Esophagus muscularis mucosa (tissue), 4 donors: ENCODE measurements at places on chromosomes 4 and X. TPM values are rescaled to one million over a fixed set of nuclear protein-coding genes. Genes with fewer than 3 reads are reported as not detected.

- H3K27me3 ChIP-seq, result no peaks in the 10 kb centered on the region
- H3K4me3 ChIP-seq, result no peak overlapping the region
- peaks cover 90% of the 10 kb centered on the region for H3K36me3 ChIP-seq
Measured at GRCh38 chr4:10098780-10099160, 17.8 kb downstream of the WDR1 start.

DNA sequence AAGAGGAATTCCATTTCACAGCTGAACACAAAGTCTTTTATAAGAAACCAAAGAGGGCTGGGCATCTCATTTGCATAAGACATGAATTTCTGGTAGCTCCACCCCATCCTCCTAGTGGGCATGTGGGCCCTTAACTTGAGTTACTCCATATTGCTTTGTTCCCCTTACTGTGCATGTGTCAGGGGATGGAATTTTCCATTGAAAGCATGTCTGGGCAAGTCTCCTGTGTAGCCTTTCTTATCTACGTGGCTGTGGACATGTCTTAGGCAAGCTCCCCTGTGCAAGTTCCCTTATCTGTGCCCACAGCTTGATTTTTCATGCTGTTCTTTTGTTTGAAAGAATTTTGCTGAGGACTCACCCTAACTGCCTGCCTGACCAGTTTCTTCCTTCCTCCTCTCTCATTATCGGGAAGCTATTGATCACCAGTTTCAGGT is 123.5 kb upstream of the JADE1 start:
- no peak overlapping the region for H3K4me3 ChIP-seq
- DNase-seq, result no peak
- H3K27ac ChIP-seq, result no peak overlapping the region

Gene PAGE5
- total RNA-seq, result not detected

DNA sequence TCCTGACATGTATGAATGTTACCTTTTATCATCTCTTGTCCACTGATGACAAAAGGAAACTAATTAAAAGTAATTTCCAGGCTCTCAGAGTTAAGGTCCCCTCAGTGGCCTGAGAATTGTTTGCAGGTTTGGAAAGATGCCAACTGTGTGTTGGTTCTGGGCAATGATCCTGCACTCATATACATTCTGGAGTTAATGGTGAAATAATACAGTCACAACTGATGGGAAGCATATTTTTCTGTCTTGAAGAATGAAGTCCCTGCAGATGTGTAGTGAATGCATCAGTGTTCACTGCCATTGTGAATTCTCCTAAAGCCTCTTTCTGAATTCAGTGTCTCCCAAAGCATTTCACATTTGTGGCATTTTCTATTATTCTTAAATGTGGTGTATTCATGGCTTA is 238.1 kb upstream of the PPP1R2C start:
- H3K27me3 ChIP-seq, result no peaks in the 10 kb centered on the region
- no peak overlapping the region for H3K27ac ChIP-seq
- H3K4me1 ChIP-seq, result no peaks in the 10 kb centered on the region
- DNase-seq, result no peak
- no peak overlapping the region for H3K4me3 ChIP-seq
- H3K36me3 ChIP-seq, result no peaks in the 10 kb centered on the region

DNA sequence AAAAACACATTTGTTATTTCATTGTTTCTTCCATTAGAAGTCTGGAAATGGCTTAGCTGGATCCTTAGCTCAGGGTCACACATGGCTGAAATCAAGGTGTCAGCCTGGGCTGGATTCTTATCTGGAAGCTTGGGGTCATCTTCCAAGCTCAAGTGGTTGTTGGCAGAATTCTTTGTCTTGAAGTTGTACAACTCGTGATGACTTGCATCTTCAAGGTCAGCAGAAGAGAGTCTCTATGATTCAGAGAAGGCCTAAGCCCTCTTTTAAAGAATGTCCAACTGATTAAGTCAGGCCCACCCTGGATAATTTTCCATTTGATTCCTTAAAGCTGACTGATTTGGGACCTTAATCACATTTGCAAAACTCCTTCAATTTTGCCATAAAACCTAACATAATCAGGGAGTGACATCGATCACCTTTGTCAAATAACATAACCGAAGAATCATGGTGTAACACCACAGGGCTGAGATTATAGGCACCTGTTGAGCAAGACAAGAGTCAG is 22.1 kb downstream of the TMSB4X start:
- no peaks in the 10 kb centered on the region for H3K36me3 ChIP-seq
- no peak overlapping the region for H3K27ac ChIP-seq
- H3K27me3 ChIP-seq, result no peaks in the 10 kb centered on the region

GRCh38 chr4:134883831-134884449 is 682.4 kb upstream of the PABPC4L start:
- H3K4me1 ChIP-seq, result no peaks in the 10 kb centered on the region
- no peaks in the 10 kb centered on the region for H3K27me3 ChIP-seq
- no peaks in the 10 kb centered on the region for H3K36me3 ChIP-seq
- H3K27ac ChIP-seq, result no peak overlapping the region
- H3K4me3 ChIP-seq, result no peak overlapping the region
- DNase-seq, result no peak

DNA sequence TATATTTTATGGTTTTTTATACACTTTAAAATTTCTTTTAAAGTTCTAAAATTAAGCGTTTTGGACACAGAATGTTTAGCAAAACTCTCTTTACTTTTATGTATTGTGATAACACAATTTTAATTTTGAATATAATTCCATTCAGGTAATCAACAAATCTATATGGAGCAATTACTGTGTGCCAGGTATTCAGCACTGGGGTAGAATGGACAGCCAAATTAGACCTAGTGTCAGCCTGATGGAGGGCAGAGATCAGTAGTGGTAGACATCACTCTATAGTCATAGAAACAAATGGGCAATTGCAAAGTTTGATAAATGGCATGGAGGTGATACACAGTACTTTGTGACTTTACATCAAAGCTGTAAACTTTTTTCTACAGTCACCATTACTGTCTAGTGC is 41.8 kb upstream of the UNC5C start:
- DNase-seq, result no peak
- no peaks in the 10 kb centered on the region for H3K4me1 ChIP-seq
- no peaks in the 10 kb centered on the region for H3K27me3 ChIP-seq
- no peak overlapping the region for H3K27ac ChIP-seq

Gene TMPRSS11B
- not detected for total RNA-seq

DNA sequence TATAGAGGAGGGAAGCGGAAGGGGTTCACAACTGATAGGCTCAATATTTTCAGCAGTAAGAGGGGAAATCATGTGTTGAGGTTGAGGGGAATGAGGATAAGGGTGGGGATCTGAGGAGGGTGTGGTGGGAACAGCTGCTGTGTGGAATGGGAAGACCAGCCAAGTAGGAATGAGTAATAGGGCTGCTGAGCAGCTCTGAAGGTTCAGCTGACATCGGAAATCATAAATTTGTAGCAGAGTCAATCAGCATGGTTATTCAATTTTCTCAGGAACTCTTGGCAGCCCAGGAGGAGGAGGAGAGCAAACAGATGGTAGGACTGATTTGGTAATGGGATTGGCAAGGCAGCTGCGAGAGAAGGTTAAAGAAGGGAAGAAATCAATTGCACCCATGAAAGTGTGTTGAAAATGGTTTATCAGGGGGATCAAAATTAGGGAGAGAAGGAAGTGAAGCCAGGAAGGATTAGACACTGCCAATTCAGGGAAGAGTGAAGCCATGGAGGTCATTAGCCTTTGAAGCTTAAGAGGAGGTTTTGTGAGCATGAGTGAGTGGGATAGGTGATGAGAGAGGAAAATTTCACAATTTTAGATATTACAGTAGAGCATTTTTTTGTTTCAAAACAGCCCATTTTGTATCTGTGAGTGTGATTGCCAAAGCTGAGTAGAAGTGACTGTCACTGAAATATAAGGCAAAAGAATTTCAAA is 82.6 kb downstream of the PCDH7 start:
- no peaks in the 10 kb centered on the region for H3K36me3 ChIP-seq
- no peaks in the 10 kb centered on the region for H3K27me3 ChIP-seq
- no peak overlapping the region for H3K27ac ChIP-seq
- no peak overlapping the region for H3K4me3 ChIP-seq
- DNase-seq, result no peak
- H3K4me1 ChIP-seq, result peaks cover 8% of the 10 kb centered on the region

- no peaks in the 10 kb centered on the region for H3K4me1 ChIP-seq
- no peaks in the 10 kb centered on the region for H3K36me3 ChIP-seq
- no peak for DNase-seq
Measured at GRCh38 chr4:126405369-126405982, 1090.7 kb downstream of the FAT4 start.

Gene NXF2B
- not detected for total RNA-seq

GRCh38 chrX:110133735-110134370 is 130.9 kb downstream of the TMEM164 start:
- no peaks in the 10 kb centered on the region for H3K36me3 ChIP-seq
- H3K27ac ChIP-seq, result no peak overlapping the region
- no peaks in the 10 kb centered on the region for H3K27me3 ChIP-seq
- H3K4me1 ChIP-seq, result no peaks in the 10 kb centered on the region
- no peak for DNase-seq

DNA sequence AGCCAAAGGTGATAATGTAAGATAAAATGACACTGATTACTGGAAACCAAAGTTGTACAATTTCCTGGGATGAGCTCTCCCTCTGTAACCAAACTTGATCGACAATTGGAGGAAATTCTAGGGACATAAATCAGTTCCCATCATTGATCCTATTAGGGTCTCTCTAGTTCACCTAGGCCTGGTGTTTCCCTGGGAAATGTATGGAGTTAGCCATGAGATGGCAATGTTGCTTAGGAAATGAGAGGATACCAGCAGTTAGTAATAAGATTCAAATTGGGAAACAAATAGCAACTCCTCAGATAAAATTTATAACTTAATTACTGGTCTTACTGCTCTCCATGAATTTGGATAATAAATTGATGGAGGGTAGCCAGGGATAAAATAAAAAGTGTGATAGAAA is 52.2 kb downstream of the SPATA18 start:
- no peaks in the 10 kb centered on the region for H3K36me3 ChIP-seq
- no peak overlapping the region for H3K27ac ChIP-seq
- H3K27me3 ChIP-seq, result no peaks in the 10 kb centered on the region
- DNase-seq, result no peak
- no peaks in the 10 kb centered on the region for H3K4me1 ChIP-seq

- H3K36me3 ChIP-seq, result no peaks in the 10 kb centered on the region
- DNase-seq, result no peak
- no peak overlapping the region for H3K27ac ChIP-seq
- H3K4me1 ChIP-seq, result no peaks in the 10 kb centered on the region
- no peaks in the 10 kb centered on the region for H3K27me3 ChIP-seq
Measured at GRCh38 chr4:55744369-55744768, 75.2 kb upstream of the EXOC1L start.

DNA sequence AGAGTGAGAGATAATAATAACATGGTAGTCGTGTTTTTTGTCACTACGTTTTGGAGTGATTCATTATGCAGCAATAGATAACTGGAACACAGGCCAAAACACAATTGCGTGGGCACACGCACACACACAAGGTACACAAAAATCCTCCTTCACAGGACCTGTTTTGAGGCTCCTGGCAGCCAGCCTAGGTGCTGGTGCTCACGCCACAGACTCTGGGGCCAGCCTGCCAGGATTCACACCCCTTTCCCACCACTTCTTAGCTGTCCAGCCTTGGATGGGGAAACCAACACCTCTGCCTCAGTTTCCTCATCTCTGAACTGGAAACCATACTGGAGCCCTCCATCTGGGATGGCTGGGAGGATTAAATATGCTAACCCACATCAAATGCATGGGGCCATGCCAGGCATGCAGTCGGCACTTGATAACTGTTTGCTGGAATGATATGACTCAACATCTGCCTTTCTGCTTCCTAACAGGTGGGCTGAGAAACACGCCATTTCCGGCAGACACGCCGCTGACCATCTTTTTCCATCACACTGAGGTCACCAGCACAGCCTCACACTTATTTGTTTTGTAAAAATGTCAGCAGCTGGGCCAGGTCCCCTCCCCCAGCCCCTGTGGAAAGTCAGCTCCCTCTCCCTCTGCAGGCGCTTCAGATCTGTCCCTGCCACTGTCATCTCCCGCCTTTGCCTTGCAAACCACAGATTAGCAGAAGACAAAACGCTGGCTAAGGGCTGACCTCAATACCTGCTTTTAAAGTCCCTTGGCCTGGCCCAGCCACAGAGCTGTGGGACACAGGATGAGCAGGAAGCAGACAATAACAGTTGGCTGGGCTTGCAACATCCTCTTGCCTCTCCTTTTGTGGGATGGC is 237.5 kb downstream of the BCOR start:
- H3K4me1 ChIP-seq, result peaks cover 9% of the 10 kb centered on the region
- H3K27ac ChIP-seq, result no peak overlapping the region
- H3K4me3 ChIP-seq, result no peak overlapping the region
- no peaks in the 10 kb centered on the region for H3K27me3 ChIP-seq
- no peak for DNase-seq
- H3K36me3 ChIP-seq, result no peaks in the 10 kb centered on the region

DNA sequence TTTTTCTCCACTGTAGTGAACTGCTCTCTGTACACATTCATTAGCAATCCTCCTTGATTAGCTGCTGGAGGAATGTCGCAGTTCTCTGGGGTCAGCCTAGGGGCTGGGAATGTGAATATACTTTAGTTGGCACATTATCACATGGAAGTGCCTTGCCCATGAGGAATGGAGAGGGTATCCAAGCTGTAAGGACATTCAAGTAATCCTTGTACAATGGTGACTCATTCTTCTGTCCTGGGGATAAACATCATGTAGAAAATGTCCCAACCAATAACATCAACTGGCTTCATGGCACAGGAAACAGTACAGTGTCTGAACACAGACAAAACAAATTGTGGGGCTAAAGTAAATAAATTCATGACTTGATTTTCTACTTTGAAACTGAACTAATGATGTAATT is 147.1 kb downstream of the GLRA2 start:
- H3K27me3 ChIP-seq, result no peaks in the 10 kb centered on the region
- no peaks in the 10 kb centered on the region for H3K4me1 ChIP-seq
- no peak overlapping the region for H3K27ac ChIP-seq
- no peaks in the 10 kb centered on the region for H3K36me3 ChIP-seq
- no peak overlapping the region for H3K4me3 ChIP-seq

DNA sequence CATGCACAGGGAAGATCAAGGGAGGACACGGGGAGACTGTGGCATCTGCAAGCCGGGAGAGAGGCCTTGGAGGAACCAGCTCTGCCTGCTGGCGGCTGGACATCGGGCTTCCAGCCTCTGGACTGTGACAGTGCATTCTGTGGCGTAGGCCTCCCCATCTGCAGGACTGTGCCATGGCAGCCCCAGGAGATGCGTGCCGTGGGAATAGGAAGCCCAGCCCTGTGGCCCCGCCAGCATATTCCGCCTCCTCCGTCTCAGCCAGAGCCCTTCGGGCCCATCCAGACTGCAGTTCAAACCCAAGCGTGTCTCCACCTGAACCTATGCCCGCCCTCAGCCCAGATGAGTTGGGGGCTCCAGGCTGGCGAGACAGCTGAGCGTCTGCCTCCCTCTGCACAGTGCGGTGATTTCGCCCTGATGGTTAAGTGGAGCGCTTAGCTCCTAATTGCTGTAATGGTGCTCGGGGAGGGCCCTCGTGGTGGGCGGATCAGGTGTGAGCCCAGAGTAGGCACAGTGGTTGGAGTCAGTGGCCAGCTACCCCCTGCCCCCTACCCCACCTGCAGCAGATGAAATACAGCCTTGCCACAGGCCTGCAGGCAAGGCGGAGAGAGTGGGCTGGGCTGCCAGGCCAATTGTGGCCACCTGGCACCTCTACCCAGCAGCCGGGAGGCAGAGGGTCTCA is 133.9 kb downstream of the HMX1 start:
- no peaks in the 10 kb centered on the region for H3K4me1 ChIP-seq
- no peaks in the 10 kb centered on the region for H3K27me3 ChIP-seq
- no peaks in the 10 kb centered on the region for H3K36me3 ChIP-seq
- H3K4me3 ChIP-seq, result no peak overlapping the region
- H3K27ac ChIP-seq, result no peak overlapping the region
